ENCODE measurements at places on chromosomes 7 and 10. TPM values are rescaled to one million over a fixed set of nuclear protein-coding genes. Genes with fewer than 3 reads are reported as not detected.

FRAT1 gene
- 2.1 TPM for polyA plus RNA-seq

DNA sequence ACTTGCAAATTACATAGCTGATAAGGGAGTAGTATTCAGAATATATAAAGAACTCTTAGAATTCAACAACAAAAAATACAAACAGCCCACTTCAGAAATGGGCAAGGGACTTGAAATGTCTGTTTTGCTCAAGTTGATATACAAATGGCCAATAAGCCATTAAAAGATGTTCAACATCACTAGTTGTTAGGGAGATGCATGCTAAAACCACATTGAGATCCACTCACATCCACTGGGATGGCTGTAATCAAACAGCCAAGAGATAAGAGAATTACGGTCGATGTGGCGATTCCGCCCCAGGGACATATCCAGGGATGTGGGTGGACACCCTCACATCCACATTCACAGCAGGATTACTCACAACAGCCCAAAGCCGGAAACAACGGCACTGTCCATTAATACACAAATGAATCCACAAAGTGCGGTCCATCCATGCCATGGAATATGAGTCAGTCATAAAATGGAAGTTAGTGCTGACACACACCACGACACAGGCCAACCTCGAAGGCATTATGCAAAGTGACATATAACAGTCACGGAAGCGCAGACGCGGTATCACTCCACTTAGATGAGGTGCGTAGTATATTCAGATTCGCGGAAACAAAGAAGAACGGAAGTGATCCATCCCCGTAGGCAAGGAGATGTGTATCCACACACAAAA is 227.8 kb downstream of the DNAJB6 start:
- H3K36me3 ChIP-seq = no peaks in the 10 kb centered on the region
- H3K27me3 ChIP-seq = no peaks in the 10 kb centered on the region
- no peak overlapping the region for H3K27ac ChIP-seq

LRRC17 gene
- 2.1 TPM for polyA plus RNA-seq

NPC1L1 gene
- 2.4 TPM for polyA plus RNA-seq

FXYD4 gene
- 392 TPM for polyA plus RNA-seq

- H3K36me3 ChIP-seq = no peaks in the 10 kb centered on the region
- no peaks in the 10 kb centered on the region for H3K4me1 ChIP-seq
- no peaks in the 10 kb centered on the region for H3K27me3 ChIP-seq
- H3K4me3 ChIP-seq = no peak overlapping the region
- no peak overlapping the region for H3K27ac ChIP-seq
These were observed 115.8 kb upstream of the WDR11 start for GRCh38 chr10:120735315-120735714.

NCF1 gene
- 0.92 TPM for polyA plus RNA-seq

GRCh38 chr7:27162561-27163287 is 2.6 kb downstream of the HOXA9 start:
- H3K27me3 ChIP-seq = no peaks in the 10 kb centered on the region
- H3K27ac ChIP-seq = peak overlapping the region; percentile 96
- DNase-seq = no peak
- peak overlapping the region; percentile 97 for H3K4me3 ChIP-seq
- peaks cover 4% of the 10 kb centered on the region for H3K4me1 ChIP-seq

DNA sequence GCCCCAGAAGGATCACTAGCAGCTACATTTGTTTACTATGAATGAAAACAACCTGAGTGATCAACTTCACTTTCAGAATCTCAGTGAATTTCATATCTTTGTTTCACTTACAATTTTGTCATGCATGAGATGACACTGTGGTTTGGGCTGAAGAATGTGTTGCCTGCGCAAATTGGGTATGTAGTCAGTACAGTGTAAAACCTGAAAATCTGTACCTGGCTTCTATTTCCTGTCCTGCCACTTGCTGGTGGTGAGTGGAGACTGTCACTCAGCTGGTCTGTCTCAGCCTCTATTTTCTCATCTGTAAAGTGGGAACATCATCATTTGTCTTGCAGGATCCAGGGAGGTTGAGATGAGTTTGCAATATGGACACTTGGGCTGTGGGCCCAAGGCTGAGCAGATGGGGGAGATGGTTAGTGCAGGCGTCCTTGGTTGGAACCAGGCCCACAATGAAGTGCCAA is 118.0 kb downstream of the WDFY4 start:
- H3K36me3 ChIP-seq = no peaks in the 10 kb centered on the region
- H3K4me1 ChIP-seq = no peaks in the 10 kb centered on the region
- no peak overlapping the region for H3K27ac ChIP-seq
- H3K4me3 ChIP-seq = no peak overlapping the region

DNA sequence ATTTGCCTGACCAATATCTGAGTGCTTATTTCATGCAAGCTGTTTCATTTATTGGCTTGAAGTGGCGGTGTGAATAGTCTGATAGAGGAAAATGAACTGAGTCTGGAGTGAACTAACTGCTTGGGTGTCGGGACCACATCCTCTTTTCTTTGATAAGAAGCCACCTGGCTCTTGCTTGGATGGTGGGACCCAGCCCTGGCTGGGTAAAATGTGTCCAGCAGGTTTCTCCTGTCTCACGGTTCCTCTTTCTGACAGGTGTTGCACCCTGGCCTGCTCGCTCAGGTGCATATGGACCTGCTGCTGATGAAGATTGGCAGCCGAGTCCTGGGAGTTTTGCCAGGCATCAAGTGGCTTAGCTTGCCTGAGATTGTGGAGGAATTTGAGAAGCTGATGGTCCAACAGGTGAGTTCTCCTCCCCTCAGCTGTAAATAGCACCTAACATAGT is 1.6 kb downstream of the ADCK2 start:
- peaks cover 4% of the 10 kb centered on the region for H3K36me3 ChIP-seq
- no peak overlapping the region for H3K27ac ChIP-seq
- no peak for DNase-seq
- H3K27me3 ChIP-seq = no peaks in the 10 kb centered on the region
- H3K4me3 ChIP-seq = no peak overlapping the region

ENTPD1 gene
- polyA plus RNA-seq = 5.2 TPM

- H3K4me3 ChIP-seq = no peak overlapping the region
- H3K27me3 ChIP-seq = peaks cover 21% of the 10 kb centered on the region
- no peak for DNase-seq
- no peaks in the 10 kb centered on the region for H3K4me1 ChIP-seq
- no peaks in the 10 kb centered on the region for H3K36me3 ChIP-seq
These were observed 81.1 kb upstream of the CPXM2 start for GRCh38 chr10:123972481-123973401.

- H3K4me3 ChIP-seq = peak overlapping the region; percentile 27
- no peaks in the 10 kb centered on the region for H3K36me3 ChIP-seq
- no peak overlapping the region for H3K27ac ChIP-seq
These were observed 781 bp upstream of the GRM8 start for GRCh38 chr7:127253281-127254162.

GATA3 gene
- polyA plus RNA-seq = 45.9 TPM

DNA sequence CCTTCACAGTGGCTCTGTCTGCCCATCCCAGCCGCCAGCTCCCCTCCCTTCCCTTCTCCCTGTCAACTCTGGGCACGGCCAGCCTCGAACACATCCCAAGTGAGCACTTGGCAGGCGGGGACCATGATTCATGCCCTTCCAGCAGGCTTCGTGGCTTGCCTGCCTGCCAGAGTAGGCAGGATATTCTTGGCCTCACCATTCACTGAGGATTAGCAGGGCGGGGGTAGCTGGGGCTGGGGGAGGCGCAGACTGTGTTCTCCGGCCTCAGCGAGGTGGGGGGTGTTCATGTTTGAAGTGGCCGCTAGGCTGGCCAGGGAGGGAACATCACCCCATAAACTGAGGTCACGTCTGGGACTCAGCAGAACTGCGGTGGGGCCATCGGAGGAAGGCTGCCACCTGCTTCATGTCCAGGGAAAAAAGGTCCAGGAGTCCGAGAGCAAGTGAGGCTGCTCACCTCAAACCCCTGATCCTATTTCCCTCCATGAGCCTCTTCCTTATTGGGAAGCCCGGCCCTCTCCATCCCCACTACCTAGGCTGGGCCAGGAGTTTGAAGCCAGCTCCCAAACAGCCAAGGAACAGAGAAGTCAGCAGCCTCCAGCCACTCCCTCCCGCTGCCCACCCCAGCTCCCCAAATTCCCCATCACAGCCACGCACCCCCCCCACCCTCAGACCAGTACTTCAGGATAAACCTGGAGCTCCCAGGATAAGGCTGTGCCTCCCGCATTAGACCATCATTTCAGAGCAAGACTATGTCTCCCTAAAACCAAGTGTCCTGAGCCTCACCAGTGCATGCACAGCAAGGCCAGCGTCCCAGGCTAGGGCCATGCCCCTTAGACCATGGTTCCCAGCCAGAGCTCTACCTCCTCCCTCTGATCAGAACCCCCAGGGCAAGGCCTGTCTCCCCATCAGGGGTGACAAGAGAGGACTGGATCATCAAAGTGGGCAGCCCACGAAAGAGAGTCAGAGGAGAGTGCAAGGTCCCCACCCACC is 42.8 kb upstream of the RABGEF1 start:
- no peaks in the 10 kb centered on the region for H3K4me1 ChIP-seq
- H3K4me3 ChIP-seq = no peak overlapping the region

DNA sequence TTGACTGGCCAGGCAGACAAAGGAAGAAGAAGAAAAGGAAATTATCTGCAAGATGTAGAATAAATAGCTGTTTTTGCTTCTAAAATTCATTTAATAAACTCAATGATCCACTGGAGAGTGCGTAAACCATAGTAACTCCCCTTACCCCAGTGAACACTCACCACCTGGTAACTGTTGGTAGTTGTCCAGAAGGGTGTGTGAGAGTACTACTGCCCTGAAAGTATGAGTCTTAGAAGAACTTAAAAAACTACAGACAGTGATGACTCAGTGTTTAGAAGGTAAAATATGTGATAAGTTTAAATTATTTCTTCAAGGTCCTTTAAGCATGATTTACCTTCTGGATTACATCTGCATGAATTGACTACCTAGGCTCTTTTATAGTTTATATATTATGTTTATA is 53.0 kb upstream of the SEMA3A start:
- no peaks in the 10 kb centered on the region for H3K27me3 ChIP-seq
- DNase-seq = no peak
- H3K27ac ChIP-seq = no peak overlapping the region
- no peaks in the 10 kb centered on the region for H3K4me1 ChIP-seq

DNA sequence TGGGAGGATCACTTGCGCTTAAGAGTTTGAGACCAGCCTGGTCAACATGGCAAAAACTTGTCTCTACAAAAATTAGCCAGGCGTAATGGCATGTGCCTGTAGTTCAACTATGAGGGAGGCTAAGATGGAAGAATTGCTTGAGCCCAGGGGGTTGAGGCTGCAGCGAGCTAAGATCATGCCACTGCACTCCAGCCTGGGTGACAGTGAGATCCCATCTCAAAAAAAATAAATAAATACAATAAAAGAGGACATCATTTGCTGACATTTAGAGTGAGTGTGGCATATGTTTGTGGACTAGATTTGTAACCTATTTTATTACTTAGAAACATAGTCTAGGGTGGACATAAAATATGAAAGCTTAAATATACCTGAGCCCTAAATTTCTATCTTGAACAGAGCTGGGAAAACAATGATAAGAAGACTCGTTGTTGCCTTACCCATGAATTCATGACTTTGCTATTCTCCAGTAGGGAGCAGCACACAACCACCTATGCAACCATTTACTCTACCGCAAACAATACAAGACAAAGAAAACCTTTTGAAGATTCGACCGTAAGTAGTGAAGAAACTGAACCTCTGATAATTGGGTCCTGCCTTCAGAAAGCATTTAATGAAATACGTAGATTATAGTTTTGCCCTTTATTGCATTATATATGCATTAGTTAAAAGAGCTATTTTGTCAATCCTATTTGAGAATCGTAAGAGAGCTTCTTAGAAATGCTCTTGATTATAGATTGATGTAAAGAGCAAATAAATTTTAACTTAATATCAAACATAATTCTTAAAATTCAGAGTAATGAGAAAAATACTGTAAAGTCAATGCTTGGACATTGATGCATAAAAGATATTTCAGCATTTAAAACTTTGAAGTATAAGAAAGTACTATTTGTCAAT is 83.5 kb downstream of the GNAT3 start:
- H3K4me1 ChIP-seq = no peaks in the 10 kb centered on the region
- no peak overlapping the region for H3K27ac ChIP-seq
- no peaks in the 10 kb centered on the region for H3K27me3 ChIP-seq
- DNase-seq = peak; percentile 17
- no peak overlapping the region for H3K4me3 ChIP-seq

DNA sequence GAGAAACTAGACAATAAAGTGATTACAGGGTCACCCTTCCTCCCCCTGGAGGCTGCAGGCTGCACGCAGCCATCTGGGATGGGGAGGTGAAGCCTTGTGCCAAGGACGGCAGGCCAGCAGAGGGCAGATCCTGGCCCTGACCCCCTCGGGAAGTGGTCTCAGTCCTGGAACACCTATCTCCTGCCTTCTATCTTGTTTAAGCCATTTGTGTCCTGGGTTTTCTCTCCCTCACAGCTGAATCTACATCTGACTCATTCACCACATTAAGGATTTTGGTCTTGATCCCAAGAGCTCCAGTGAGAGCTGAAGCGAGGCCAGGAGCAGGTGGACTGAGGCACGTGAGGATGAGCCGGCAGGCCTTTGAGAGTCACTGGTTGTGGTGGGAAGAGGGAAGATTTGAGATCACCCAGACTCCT is 16.4 kb upstream of the PARP12 start:
- DNase-seq = no peak
- H3K4me3 ChIP-seq = no peak overlapping the region
- no peak overlapping the region for H3K27ac ChIP-seq
- no peaks in the 10 kb centered on the region for H3K36me3 ChIP-seq
- H3K4me1 ChIP-seq = no peaks in the 10 kb centered on the region

OR13A1 gene
- not detected for polyA plus RNA-seq

DNA sequence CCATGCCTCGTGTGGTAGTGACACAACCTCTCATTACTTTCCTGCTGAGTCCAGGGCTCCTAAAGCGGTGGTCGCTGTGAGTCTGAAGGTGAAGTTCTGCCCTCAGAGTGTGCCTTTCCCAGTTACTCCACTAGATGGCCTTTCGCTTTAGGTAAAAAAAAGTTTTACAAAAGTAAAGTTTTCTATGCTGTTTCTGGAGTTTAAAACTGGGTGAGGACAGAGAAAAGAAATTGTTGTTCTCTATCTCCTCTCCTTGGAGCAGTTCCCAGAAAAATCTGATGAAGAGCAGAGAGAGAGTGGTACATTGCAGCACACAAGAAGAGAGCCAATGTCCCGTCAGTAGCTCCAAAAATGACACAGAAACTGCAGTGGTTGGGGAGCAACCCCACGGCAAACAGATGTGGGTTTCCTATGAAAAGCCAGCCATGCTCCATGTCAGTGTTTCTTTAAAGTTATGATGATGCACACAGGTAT is 257.1 kb downstream of the GLI3 start:
- H3K4me1 ChIP-seq = no peaks in the 10 kb centered on the region
- no peak for DNase-seq
- no peaks in the 10 kb centered on the region for H3K36me3 ChIP-seq
- H3K4me3 ChIP-seq = no peak overlapping the region
- H3K27me3 ChIP-seq = no peaks in the 10 kb centered on the region
- H3K27ac ChIP-seq = no peak overlapping the region

GRCh38 chr10:55627501-55628051 is 733.5 kb downstream of the ZWINT start:
- peak overlapping the region; percentile 41 for H3K4me3 ChIP-seq
- no peaks in the 10 kb centered on the region for H3K27me3 ChIP-seq
- H3K27ac ChIP-seq = no peak overlapping the region
- no peaks in the 10 kb centered on the region for H3K4me1 ChIP-seq

DNA sequence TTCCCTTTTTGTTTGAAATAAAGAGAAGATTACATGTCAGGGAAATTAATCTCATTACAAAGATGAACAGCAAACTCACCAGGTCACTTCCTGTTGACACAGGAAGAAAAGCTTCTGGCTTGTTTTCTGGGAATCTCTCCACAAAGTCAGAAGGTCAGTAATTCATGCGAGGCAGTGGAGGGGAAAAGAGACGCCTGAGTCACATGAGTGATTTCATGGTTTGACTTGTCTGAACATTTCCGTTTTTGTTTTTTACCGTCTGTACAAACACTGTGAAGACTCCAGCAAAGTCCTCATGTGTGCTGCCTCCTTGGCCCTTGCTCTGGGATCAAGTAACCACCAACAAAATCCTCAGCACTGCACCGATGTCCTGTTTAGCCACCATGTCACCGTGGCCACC is 2.5 kb upstream of the HABP2 start:
- peak overlapping the region; percentile 71 for H3K27ac ChIP-seq
- H3K4me3 ChIP-seq = no peak overlapping the region
- H3K36me3 ChIP-seq = no peaks in the 10 kb centered on the region
